ENCODE measurements at places on chromosomes 7 and 10. TPM values are rescaled to one million over a fixed set of nuclear protein-coding genes. Genes with fewer than 3 reads are reported as not detected.

Gene DOCK1
- 47.7 TPM for total RNA-seq

Gene HOXA13
- not detected for total RNA-seq

Gene ZC3HAV1L
- total RNA-seq = 30.7 TPM

Gene ADAP1
- 11.5 TPM for total RNA-seq

Gene WBP1L
- 42.7 TPM for total RNA-seq

Gene TRPV6
- total RNA-seq = 1.2 TPM

Gene CUZD1
- total RNA-seq = 0.94 TPM

Gene RARRES2
- total RNA-seq = 123 TPM

Gene GIMAP1
- total RNA-seq = 4.6 TPM

Gene TRIM50
- 0.34 TPM for total RNA-seq

Gene ELMO1
- total RNA-seq = 183 TPM

Gene ZNF365
- total RNA-seq = 2.4 TPM

Gene ARHGAP12
- total RNA-seq = 66.0 TPM

Gene NEUROD6
- not detected for total RNA-seq

Gene ADCY1
- total RNA-seq = 1.8 TPM

Gene CCDC6
- 42.7 TPM for total RNA-seq

Gene FAM25C
- total RNA-seq = not detected

Gene DRGX
- not detected for total RNA-seq

Gene GOLGA7B
- 1.0 TPM for total RNA-seq

Gene ITIH5
- total RNA-seq = 10.9 TPM

Gene FEZF1
- total RNA-seq = 0.18 TPM

Gene CCDC7
- total RNA-seq = 36.4 TPM

Gene MOGAT3
- total RNA-seq = not detected

Gene LRRD1
- total RNA-seq = 0.06 TPM

Gene FAM24B
- total RNA-seq = 7.8 TPM

Gene REPIN1
- total RNA-seq = 50.3 TPM

Gene PRTFDC1
- total RNA-seq = 12.5 TPM

Gene PODXL
- total RNA-seq = 133 TPM

Gene ACTL6B
- total RNA-seq = not detected

Gene MEOX2
- 21.8 TPM for total RNA-seq

Gene STEAP1
- 10.6 TPM for total RNA-seq

Gene EBLN1
- not detected for total RNA-seq

Gene CLRN3
- not detected for total RNA-seq

Gene MEIG1
- total RNA-seq = 3.5 TPM

Gene DMBT1
- total RNA-seq = 337 TPM

Gene STOX1
- 5.8 TPM for total RNA-seq

Gene DGKI
- total RNA-seq = 1.5 TPM

Gene ZNF488
- 0.37 TPM for total RNA-seq

Gene SFTPA1
- total RNA-seq = 3,820 TPM

Gene CPXM2
- total RNA-seq = 5.0 TPM

Gene CFAP69
- 13.0 TPM for total RNA-seq

Gene SEMA3C
- total RNA-seq = 87.2 TPM

Gene H2BK1
- total RNA-seq = 0.52 TPM

Gene MYO1G
- 11.9 TPM for total RNA-seq

Gene EN2
- not detected for total RNA-seq

Gene NPC1L1
- 0.48 TPM for total RNA-seq

Gene HECW1
- total RNA-seq = 0.21 TPM

Gene ZCWPW1
- 5.6 TPM for total RNA-seq

Gene CYP2W1
- total RNA-seq = not detected

Gene CHN2
- 11.0 TPM for total RNA-seq

Gene PRKAR2B
- 15.0 TPM for total RNA-seq

Gene NAPEPLD
- total RNA-seq = 12.9 TPM

All from lung (tissue), 17 donors.